ENCODE measurements at places on chromosomes 5 and 9. TPM values are rescaled to one million over a fixed set of nuclear protein-coding genes. Genes with fewer than 3 reads are reported as not detected.

DNA sequence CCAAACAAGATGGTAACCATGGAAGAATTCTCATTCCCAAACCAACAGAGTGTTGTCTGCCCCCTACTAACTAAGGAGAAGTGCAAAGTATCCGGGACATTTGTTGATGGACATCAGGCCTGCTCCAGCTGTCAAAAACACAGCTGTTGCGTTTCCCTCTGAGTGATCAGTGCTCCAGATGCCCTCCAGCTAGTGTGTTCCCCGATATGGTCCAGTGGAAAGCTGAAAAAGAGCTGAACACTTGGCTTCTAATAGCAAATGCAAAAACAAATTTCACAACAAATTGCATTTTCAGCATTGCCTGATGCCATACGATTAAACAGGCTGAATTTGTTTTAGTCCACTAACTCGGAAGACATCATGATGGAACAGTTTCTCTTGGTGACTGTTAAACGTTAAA lies 1398.7 kb downstream of the PTPRD start:
- no peak for DNase-seq

DNA sequence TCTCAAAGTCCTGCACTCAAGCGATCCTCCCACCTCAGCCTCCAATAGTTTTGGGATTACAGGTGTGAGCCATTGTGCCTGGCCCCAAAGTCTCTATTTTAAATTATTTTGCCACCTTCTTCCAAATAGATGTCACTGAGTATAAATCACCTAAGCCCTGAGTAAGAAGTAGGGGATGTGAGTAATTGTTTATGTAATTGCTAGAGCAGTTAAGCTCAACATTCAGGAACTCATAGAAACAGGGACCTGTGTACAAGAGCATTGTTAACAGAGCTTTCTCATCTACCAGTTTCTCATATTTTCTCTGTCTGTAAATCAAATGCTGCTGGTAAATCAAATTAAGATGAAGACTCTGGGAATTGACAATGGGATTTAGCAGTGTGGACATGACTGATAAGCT lies 26.3 kb downstream of the CDK7 start:
- DNase-seq = no peak

FOXD4L5 gene
- 0.13 TPM for total RNA-seq

PCSK1 gene
- total RNA-seq = 0.92 TPM

GRCh38 chr9:4727593-4727992 lies 13.4 kb downstream of the AK3 start:
- DNase-seq = no peak

C9orf40 gene
- total RNA-seq = 16.8 TPM

GRCh38 chr9:88418715-88419540 lies 30.7 kb downstream of the SPIN1 start:
- peak; percentile 25 for DNase-seq

- no peak for DNase-seq
Measured at GRCh38 chr9:97768746-97769145, 71.6 kb upstream of the XPA start.

CD180 gene
- total RNA-seq = 0.24 TPM

- peak; percentile 14 for DNase-seq
Measured at GRCh38 chr9:99607842-99608448, 213.7 kb upstream of the NR4A3 start.

DNA sequence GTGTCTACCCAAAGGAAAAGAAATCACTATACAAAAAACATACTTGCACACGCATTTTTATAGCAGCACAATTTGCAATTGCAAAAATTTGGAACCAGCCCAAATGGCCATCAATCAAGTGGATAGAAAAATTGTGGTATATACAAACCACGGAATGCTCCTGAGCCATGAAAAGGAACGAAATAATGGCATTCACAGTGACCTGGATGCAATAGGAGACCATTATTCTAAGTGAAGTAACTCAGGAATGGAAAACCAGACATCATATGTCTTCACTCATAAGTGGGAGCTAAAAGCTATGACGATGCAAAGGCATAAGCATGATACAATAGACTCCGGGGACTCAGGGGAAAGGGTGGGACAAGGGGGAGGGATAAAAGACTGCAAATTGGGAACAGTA lies 78.4 kb downstream of the ENC1 start:
- DNase-seq = no peak

ZNF462 gene
- 40.5 TPM for total RNA-seq

CDH6 gene
- 4.1 TPM for total RNA-seq
